Vagina (tissue), 2 donors: ENCODE measurements at places on chromosomes 16 and 17. TPM values are rescaled to one million over a fixed set of nuclear protein-coding genes. Genes with fewer than 3 reads are reported as not detected.

DNA sequence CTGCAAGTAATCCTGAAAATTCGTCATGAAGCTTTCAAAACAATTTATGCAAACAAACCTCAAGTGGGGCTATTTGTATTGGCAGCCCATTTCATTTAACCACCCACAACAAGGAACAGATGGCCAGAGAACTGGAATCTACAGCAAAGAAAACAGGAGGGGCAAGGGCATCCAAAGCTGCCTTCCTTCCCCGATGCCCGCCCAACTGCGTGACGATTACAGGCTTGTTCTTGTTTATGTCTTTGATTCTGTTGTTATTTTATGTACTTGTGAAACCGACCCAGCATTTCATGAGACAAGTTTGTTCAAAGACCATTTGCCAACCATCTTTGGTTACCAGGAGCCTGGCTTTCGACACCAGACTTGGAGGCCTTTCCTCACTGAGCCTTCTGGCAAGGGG, 59.1 kb upstream of the IRX6 start:
- H3K36me3 ChIP-seq, result no peaks in the 10 kb centered on the region
- H3K4me3 ChIP-seq, result no peak overlapping the region
- no peak overlapping the region for H3K27ac ChIP-seq
- no peaks in the 10 kb centered on the region for H3K27me3 ChIP-seq
- H3K4me1 ChIP-seq, result no peaks in the 10 kb centered on the region

DNA sequence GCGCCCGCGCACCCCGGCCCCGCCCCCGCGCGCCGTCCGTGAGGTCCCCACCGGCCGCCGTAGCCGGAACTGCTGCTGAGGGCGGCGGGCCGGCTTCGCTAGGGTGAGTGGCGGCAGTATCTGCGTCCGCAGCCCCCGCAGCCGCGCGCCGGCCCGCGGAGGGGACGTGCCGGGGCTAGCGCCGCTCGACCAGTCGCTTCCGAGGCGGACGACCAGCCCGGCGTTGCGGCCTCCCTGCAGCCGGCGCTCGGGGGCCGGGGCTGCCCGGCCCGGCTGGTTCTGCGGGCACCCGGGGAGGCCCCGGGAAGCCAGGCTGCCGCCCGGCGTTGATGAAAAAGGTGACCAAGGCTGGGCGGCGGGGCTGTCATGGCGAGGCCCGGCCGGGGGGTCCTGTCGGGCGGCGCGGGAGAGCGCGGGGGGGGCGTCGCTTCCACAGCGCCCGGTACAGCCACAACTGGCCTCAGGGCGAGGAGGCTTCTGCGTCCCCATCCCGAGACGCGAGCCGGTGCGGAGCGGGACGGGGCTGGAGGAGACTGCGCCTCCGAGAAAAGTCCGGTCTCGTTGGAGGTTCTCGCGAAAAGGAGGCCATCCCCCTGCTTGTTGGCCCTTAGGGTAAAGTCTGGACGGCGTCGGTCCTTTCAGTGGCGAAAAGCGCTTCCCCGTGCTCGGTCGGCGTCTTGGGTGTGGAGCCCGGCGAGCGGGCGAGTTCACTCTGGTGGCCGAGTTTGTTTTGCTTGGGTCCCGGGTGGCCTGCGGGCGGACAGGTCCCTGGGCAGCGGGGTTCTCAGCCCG, at the start of gene CRAMP1:
TSS of gene CRAMP1 (plus strand) at position 41 of the 792 bp plus-strand sequence. CDS start 2,280 bp downstream, outside the sequence.
- no peaks in the 10 kb centered on the region for H3K36me3 ChIP-seq
- H3K27ac ChIP-seq, result peak within 1 kb of the TSS; percentile 85
- H3K27me3 ChIP-seq, result no peaks in the 10 kb centered on the region
- H3K4me1 ChIP-seq, result peaks cover 51% of the 10 kb centered on the region
- DNase-seq, result no peak
- H3K4me3 ChIP-seq, result peak within 1 kb of the TSS; percentile 93

GRCh38 chr16:28093385-28093725, 29.8 kb upstream of the GSG1L start:
- H3K27ac ChIP-seq, result no peak overlapping the region
- H3K36me3 ChIP-seq, result peaks cover 9% of the 10 kb centered on the region
- no peak overlapping the region for H3K4me3 ChIP-seq
- H3K27me3 ChIP-seq, result no peaks in the 10 kb centered on the region
- no peak for DNase-seq
- H3K4me1 ChIP-seq, result no peaks in the 10 kb centered on the region

DNA sequence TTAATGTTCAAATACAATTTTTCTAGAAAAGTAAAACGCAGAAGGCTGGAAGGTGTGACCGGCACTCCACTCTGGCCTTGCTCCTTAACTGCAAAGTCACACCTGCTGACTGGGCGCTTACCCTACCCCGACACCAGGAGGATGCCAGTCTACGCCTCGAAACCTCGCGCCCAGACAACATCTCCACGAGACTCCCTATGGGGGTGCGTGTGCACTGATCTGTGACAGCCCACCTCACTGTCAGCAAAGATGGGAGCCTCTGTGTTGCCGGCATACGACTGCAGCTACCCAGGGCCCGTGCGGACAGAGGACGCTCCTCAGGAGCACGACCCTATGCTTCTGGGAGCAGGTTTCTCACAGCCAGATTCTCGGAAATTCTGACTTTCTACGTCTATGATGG, 26.1 kb downstream of the MAP1LC3B start:
- H3K27ac ChIP-seq, result no peak overlapping the region
- no peaks in the 10 kb centered on the region for H3K4me1 ChIP-seq
- no peak overlapping the region for H3K4me3 ChIP-seq

DNA sequence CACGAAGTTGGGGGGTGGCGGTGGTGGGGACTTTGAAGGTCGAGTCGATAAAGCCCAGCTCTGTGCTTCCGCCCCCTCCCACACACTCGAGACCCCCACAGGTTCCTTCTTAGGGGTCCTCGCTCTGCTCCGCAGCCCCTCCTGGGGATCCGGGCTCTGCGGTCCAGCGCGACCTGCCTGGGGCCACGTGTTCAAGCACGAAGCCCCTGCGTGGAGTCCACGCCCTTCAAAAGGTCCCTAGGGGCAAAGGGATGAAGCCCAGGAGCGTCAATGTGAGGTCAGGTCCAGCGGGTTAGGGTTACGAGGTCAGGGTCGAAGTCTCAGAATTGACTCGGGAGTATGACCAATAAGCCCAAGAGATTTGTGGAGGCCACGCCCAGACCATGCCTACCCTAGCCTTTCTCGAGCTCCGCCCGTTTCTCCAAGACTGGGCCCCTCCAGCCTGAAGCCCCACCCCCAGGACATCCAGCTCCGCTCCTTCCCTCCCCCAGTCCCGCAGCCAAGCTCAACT, 786 bp upstream of the CACNA1G start:
- peaks cover 63% of the 10 kb centered on the region for H3K4me1 ChIP-seq
- no peak for DNase-seq
- peak overlapping the region; percentile 92 for H3K27ac ChIP-seq
- no peaks in the 10 kb centered on the region for H3K27me3 ChIP-seq
- H3K36me3 ChIP-seq, result no peaks in the 10 kb centered on the region

DNA sequence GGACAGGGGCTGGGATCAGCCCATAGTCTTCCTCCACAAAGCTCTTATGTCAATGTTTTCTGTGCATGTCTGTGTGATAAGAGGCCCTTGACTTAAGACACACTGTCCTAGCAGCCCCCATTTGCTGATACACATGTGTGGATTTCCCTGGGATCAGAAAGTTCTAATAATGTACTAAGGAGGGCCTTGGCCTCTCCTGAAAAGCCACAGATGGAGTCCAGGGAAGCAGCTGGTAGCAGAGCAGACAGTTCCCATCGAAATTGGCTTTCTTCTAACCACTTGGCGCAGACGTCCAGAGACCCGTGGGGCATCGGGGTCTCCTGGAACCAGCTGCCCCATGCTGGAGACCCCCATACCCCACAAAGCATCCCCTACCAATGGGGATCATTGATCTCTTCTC, 4.3 kb upstream of the GP2 start:
- no peaks in the 10 kb centered on the region for H3K36me3 ChIP-seq
- H3K27ac ChIP-seq, result no peak overlapping the region
- H3K4me1 ChIP-seq, result no peaks in the 10 kb centered on the region
- no peak for DNase-seq
- H3K27me3 ChIP-seq, result no peaks in the 10 kb centered on the region

- H3K27ac ChIP-seq, result no peak overlapping the region
- H3K4me1 ChIP-seq, result peaks cover 31% of the 10 kb centered on the region
- no peak for DNase-seq
- H3K36me3 ChIP-seq, result peaks cover 12% of the 10 kb centered on the region
- no peak overlapping the region for H3K4me3 ChIP-seq
These were observed 18.1 kb downstream of the SPATA32 start for GRCh38 chr17:45243750-45244149.

- H3K27ac ChIP-seq, result no peak overlapping the region
- DNase-seq, result no peak
- H3K27me3 ChIP-seq, result no peaks in the 10 kb centered on the region
- H3K36me3 ChIP-seq, result no peaks in the 10 kb centered on the region
- no peak overlapping the region for H3K4me3 ChIP-seq
- H3K4me1 ChIP-seq, result peaks cover 6% of the 10 kb centered on the region
These were observed 10.3 kb downstream of the TOB1 start for GRCh38 chr17:50855708-50856330.

GRCh38 chr17:74968361-74968780, 4.2 kb downstream of the HID1 start:
- H3K4me3 ChIP-seq, result no peak overlapping the region
- no peaks in the 10 kb centered on the region for H3K27me3 ChIP-seq
- no peak for DNase-seq

DNA sequence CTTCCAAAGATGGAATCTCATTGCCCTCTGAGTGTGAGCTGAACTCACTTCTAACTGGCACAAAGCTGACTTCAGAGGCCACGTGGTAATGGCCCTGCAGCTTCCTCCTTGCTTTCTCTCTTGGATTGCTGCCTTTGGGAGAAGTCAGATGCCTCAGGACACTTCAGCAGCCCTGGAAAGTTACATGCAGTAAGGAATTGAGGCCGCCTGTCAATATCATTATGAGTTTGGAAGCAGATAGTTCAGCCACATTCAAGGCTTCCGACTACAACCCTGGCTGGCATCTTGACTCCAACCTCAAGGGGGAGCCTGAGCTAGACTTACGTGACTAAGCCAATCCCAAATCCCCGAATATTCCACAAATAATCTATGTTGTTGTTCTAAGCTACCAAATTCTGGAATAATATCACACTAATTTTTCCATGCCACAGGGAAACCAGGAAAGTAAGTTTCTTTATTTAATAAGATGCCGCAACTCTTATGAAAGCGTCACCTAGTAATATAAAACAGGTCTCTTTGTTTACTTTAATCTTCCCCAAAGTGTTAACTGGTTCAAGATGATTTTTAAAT, 13.6 kb downstream of the CEP20 start:
- DNase-seq, result no peak
- no peaks in the 10 kb centered on the region for H3K36me3 ChIP-seq
- no peak overlapping the region for H3K4me3 ChIP-seq
- H3K4me1 ChIP-seq, result no peaks in the 10 kb centered on the region
- H3K27ac ChIP-seq, result no peak overlapping the region
- no peaks in the 10 kb centered on the region for H3K27me3 ChIP-seq

DNA sequence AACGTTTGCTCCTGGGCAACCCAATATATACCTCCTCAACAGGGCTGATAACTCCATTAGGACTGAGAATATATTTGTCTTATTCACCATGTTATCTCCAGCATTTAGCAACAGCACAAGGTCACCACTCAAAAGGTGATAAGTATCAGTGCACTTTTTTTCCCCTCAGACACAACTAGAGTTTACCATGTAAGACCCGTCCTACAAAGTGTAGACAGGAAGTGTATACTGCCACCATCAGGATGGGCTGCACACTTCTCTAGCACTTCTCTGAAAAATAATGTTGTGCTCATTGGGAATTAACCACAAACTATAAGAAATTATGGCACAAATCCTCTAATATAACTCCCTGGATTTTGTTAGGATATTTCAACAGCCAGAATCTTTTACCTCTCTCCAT, 5.7 kb upstream of the VAT1L start:
- no peak overlapping the region for H3K27ac ChIP-seq
- no peak overlapping the region for H3K4me3 ChIP-seq

DNA sequence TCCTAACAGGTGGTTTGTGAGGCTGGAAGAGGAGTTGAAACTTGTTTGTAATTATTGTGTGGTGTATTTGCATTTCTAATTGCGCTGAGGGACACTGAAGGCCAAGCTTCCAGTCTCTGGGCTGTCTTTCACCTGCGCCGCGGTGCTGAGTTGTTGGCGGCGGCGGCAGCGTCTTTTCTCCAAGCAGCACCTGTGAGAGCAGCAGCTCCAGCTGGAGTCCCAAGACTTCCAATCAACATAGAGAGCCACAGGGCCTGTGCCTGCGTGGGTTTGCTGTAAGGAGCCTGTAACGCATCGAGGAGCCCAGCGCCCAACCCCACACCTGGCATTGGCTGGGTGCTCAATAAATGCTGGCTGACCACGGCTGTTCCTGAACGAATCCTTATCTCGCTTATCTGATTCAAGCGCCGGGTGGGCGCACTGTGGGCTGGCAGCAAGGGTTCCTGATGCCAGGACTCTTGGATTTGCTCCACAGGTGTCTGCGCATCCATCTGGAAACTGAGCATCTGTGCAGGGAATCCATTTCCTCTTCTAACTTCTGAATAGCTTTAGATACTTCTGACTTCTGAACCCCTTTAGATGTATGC, 138.1 kb downstream of the ASIC2 start:
- no peak overlapping the region for H3K27ac ChIP-seq
- no peaks in the 10 kb centered on the region for H3K36me3 ChIP-seq
- no peak overlapping the region for H3K4me3 ChIP-seq

GRCh38 chr16:31022544-31023251, 10.7 kb upstream of the STX4 start:
- no peaks in the 10 kb centered on the region for H3K4me1 ChIP-seq
- no peak overlapping the region for H3K27ac ChIP-seq
- no peaks in the 10 kb centered on the region for H3K27me3 ChIP-seq
- no peaks in the 10 kb centered on the region for H3K36me3 ChIP-seq
- no peak for DNase-seq
- no peak overlapping the region for H3K4me3 ChIP-seq

DNA sequence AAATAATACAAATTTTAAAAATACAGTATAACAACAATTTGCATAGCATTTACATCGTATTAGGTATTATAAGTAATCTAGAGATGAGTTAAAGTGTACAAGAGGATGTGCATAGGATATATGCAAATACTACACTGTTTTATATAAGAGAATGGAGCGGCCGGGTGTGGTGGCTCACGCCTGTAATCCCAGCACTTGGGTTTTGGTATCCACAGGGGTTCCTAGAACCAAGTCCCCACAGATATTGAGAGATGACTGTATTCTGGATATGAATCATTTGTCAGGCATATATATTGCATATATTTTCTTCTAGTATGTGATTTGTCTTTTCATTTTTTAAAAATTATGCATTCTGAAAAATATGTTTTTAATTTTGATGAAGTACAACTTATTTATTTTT, 77.5 kb upstream of the MSI2 start:
- H3K27me3 ChIP-seq, result no peaks in the 10 kb centered on the region
- DNase-seq, result no peak
- H3K36me3 ChIP-seq, result no peaks in the 10 kb centered on the region
- H3K27ac ChIP-seq, result no peak overlapping the region
- H3K4me1 ChIP-seq, result no peaks in the 10 kb centered on the region

Gene SOX15
- total RNA-seq, result 44.4 TPM

Gene OGFOD3
- 25.5 TPM for total RNA-seq

Gene HLF
- 14.7 TPM for total RNA-seq
